ENCODE measurements at places on chromosomes 2 and 18. TPM values are rescaled to one million over a fixed set of nuclear protein-coding genes. Genes with fewer than 3 reads are reported as not detected.

DNA sequence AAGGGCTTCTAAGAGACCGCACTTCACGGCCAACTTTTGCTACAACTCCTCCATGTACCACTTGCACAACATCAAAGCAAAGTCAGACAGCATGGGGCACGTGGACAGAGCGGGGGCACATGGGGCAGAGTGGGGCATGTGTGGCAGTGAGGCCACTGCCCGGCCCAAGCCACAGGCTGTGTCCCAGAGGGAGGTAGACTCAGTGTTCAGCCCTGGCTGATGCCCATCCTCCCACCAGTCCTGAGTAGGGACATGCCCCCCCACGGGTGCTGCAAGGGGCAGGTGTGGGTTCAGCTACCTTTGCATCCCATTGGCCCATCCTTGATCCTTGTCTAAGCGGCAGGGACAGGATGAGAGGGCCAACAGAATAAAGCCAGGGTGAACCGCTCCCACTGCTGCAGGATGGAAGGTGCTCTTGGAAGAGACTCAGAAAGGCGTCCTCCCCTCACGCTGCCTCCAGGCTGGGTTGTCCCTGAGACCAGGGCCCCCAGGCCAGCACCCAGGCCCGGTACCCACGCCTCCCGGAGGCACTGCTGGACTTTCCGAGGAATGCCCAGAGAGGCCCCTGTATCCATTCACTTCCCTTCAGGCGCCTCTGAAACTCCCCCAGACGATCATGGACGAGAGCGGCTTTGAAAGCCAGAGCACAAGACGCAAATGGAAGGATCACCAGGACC, 218.2 kb downstream of the NDUFA10 start:
- H3K4me1 ChIP-seq, result no peaks in the 10 kb centered on the region
- H3K4me3 ChIP-seq, result no peak overlapping the region
- H3K27me3 ChIP-seq, result no peaks in the 10 kb centered on the region
- DNase-seq, result no peak

DNA sequence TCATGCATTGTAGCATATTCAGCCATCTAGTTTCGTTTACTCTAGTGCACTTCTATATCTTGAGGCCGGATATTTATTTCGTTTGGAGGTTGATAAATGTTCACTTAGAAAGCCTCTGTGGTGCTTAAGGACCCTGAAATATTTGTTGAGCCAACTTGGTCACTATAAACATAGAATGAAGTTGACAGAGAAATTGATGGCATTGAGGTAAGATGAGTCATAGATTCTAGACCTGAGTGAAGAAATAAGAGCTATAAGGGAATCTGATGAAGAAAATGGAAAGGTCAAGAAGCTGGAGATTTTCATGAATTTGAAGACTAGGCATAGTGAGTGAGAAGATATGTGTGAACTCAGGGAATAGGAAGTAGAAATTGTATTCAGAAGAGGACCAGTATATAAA, 35.9 kb downstream of the EPC2 start:
- H3K27ac ChIP-seq, result no peak overlapping the region
- H3K36me3 ChIP-seq, result no peaks in the 10 kb centered on the region
- H3K4me3 ChIP-seq, result no peak overlapping the region
- H3K27me3 ChIP-seq, result no peaks in the 10 kb centered on the region
- peak; percentile 41 for DNase-seq

DNA sequence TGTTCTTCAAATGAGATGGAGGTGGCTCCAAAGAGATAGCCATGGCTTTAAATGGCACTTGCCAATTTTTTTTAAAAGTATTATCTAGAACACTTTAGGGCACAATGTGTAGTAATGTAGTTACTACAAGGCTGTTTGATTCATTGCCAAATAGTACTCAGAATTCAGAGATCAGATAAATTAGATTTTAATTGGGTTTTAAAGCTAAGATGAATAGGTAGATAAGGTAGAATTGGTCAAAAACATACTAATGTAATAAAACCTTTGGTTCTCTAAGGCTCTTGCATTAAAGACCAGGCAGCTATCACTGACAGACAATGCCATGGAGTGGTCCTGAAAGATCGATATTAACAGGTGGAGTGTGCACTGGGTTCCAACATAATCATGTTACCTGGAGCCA, 365.9 kb downstream of the LRRTM1 start:
- no peaks in the 10 kb centered on the region for H3K4me1 ChIP-seq
- H3K27ac ChIP-seq, result no peak overlapping the region
- peaks cover 3% of the 10 kb centered on the region for H3K27me3 ChIP-seq
- no peak overlapping the region for H3K4me3 ChIP-seq
- H3K36me3 ChIP-seq, result no peaks in the 10 kb centered on the region

DNA sequence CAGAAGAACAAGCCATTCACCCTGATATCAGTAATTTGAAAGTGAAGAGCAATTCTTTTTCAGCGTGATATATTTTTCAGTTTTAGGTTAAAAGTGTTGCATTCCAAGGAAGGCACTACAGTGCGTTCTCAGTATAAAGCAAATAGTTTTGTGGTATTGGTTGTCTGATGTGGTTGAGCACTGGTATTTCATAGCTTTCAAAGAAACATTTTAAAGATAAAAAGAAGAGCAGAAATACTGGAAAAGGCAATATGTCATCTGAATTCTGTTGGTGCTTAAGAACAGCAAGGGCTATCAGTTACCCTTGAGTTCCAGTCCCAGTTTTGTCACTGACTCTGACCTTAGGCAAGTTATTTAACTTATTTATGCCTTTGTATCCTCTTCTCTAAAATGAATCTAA, 191.6 kb downstream of the BABAM2 start:
- H3K4me3 ChIP-seq, result no peak overlapping the region
- no peak overlapping the region for H3K27ac ChIP-seq
- peak; percentile 41 for DNase-seq
- peaks cover 10% of the 10 kb centered on the region for H3K4me1 ChIP-seq

DNA sequence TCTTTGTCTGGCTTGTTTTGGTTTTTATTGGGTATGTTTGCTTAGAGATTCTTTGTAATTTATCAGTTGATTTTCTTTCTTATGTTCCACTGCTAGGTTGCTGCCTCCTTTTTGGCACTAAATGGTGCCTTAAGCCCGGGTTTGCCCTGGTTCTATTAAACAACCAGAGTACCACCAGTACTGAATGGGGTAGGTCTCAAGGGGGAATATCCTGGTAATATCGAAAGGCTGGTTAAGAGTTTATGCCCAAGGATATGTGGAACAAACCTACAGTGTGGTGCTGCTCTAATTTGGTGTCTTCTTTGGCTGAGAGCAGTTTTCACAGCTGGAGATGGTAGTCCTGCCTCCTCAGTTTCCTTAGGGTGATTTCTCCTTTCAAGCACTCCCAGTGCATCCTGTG, 76.5 kb downstream of the SEMA4F start:
- DNase-seq, result no peak
- H3K36me3 ChIP-seq, result no peaks in the 10 kb centered on the region
- no peaks in the 10 kb centered on the region for H3K27me3 ChIP-seq

The ABCB11 gene
- not detected for total RNA-seq

The FARP2 gene
- 38.6 TPM for total RNA-seq

The CCDC68 gene
- 0.54 TPM for total RNA-seq

The CAPN14 gene
- total RNA-seq, result under 0.01 TPM
